SHP77 treated with DMSO at 0.1 percent for 48 hours (cell line): ENCODE measurements at places on chromosomes 3 and 15.

DNA sequence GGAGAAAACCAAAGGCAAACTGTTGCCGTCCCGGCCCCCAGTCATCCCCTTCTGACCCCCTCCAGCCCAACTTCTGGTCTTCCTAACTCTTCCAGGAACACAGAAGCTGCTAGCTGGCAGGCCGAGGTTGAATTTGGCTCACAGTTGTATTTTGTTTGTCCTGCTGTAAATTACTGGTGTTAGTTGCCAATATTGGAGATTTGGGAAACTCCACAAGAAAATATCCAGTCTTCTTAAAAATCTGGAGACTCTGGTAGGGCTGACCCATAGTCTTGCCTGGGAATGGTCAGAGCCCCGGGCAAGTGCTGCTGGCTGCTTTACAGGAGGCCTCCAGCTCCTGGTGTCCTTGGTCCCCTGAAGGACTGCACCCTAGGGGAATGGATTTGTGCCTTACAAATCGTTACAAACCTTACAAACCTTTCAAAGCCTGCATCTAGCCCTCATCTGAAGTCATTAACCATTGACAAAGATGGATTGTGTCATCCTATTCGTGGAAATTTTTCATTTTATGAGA is 112.0 kb upstream of the MCTP2 start:
- DNase-seq: no peak

- no peak for DNase-seq
Observed at GRCh38 chr15:98203872-98204660, 243.6 kb downstream of the ARRDC4 start.

- no peak for DNase-seq
Observed at GRCh38 chr3:181707980-181708379, 3.7 kb upstream of the SOX2 start.

- no peak for DNase-seq
Observed at GRCh38 chr3:36826240-36826639, 61.9 kb upstream of the DCLK3 start.

GRCh38 chr15:67940324-67940719 is 100.5 kb upstream of the RNU6-1 start:
- DNase-seq: no peak

- DNase-seq: no peak
Observed at GRCh38 chr3:64306745-64307144, 81.5 kb upstream of the PRICKLE2 start.

DNA sequence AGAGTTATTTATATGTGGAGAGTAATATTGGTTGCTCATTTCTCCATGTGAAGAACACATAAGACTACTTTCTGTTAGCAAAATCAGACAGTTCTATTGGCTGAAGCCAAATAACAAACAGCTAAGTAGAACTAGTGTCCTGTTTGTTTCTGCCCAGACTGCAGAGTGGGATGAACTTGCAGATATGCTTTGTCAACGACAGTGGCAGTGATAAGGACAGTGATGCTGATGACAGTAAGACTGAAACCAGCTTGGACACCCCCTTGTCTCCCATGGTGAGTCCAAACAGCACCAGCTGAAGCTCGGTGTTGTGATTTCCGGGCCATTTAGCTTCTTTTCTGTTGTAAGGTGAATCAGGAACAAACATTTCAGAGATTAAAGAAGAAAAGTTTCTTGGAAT is 102.6 kb upstream of the IL12A start:
- no peak for DNase-seq
